ENCODE measurements at places on chromosomes 6 and 20. TPM values are rescaled to one million over a fixed set of nuclear protein-coding genes. Genes with fewer than 3 reads are reported as not detected.

Gene APOM
- 3.9 TPM for total RNA-seq

Gene SLC12A5
- total RNA-seq: not detected

GRCh38 chr6:48110436-48111142, 408 bp downstream of the PTCHD4 start:
- peak; percentile 45 for DNase-seq

DNA sequence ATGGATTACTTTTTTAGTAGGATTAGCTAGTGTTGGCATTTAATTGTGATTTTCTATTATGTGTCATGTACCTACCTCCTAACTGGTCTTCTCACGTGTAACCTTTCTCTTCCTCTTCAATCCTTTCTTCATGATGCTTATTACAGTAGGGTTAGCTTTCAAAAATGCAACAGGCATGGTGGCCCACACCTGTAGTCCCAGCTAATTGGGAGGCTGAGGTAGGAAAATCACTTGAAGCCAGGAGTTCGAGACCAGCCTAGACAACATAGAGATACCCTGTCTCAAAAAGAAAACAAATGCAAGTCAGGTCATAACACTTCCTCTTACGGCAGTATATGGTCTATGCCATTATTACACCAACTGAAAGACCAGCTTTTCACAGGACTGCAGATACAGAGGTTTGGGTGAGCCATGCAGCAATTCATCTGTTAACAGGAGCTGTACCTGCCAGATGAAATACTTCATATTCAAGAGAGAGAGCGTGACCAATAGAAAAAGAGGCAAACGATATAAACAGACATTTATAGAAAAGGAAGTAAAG, 195.0 kb downstream of the TMEM242 start:
- DNase-seq: no peak

- DNase-seq: peak; percentile 75
Observed at GRCh38 chr6:137283940-137284810, 65.0 kb upstream of the IFNGR1 start.

- peak; percentile 18 for DNase-seq
Observed at GRCh38 chr6:97947841-97948240, 664.8 kb upstream of the MMS22L start.

DNA sequence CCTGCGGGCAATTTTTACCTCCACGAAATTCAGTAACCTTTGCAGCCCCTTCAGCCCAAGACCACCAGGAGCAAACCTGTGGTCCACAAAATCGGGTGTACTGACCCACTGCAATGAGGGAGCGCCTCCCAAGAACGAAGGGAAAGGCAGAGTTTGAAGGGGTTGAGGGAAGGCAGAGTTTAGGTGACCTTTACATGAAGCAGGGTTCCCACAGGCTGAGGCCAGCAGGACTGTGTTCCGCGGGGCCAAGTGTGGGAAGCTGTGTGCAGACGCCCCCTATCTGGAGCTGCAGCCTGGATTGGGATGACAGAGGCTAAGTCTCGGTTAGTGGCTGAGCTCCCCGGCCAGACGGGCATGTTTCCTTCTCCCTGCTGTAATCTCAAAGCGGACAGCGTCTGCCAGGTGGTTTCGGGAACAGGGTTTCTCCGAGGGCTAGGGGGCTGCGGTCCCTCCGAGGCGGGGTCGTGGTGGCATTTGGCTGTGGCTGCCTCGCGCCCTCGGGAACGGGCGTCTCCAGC, 826 bp upstream of the PYGB start:
- peak; percentile 67 for DNase-seq

GRCh38 chr6:14000901-14001300, 76.1 kb downstream of the RNF182 start:
- DNase-seq: peak; percentile 24

DNA sequence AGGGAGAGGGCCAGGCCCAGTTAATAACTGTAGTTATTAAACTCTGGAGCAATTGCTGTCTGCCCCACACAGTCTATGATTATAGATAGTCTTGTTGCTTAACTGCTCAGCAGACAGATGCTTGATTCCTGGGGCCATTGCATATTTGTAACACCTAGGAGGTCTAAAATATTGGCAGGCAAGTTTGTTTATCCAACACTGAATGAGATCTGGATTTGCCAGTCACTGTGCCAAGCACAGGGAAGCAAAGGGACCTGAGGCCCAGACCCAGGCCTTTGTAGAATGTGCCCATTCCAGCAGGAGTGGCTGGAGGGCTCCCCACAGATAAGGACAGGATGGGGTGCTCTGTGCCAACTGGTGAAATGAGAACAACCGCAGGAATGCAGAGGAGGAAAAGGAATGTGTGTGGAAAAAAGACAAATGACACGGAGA, 17.6 kb upstream of the ENTPD6 start:
- DNase-seq: peak; percentile 78

DNA sequence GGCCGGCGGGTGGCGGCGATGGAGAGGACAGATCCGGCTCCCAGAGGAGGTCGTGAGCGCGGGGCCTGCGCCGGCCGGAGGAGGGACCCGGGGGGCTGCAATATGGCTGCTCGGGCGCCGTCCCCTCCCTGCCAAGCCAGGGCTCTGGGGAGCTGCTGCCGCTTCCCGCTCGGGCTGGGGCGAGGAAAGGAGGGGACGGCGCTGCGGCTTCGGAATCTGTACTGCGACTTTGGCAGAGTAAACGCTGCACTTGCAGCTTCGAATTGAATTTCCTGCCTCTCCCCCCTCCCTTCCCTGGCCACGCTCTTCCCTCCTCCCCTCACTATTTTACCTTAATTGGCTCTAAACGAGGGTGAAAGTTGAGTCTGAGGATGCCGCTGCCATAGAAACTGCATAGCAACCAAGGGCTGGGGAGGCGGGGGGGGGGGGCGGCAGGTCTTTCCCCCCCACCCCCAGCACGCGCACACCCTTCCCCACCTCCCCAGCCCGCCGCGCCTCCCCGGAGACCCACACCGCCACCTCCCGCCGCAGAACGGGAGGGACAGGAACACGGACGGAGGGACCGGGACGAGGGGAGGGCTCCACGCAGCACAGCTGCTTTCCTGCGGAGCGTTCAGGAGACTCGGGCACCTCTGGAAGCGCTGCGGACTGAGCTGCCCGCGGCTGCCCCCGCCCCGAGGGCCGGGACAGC, 93.9 kb downstream of the RNASET2 start:
- no peak for DNase-seq

DNA sequence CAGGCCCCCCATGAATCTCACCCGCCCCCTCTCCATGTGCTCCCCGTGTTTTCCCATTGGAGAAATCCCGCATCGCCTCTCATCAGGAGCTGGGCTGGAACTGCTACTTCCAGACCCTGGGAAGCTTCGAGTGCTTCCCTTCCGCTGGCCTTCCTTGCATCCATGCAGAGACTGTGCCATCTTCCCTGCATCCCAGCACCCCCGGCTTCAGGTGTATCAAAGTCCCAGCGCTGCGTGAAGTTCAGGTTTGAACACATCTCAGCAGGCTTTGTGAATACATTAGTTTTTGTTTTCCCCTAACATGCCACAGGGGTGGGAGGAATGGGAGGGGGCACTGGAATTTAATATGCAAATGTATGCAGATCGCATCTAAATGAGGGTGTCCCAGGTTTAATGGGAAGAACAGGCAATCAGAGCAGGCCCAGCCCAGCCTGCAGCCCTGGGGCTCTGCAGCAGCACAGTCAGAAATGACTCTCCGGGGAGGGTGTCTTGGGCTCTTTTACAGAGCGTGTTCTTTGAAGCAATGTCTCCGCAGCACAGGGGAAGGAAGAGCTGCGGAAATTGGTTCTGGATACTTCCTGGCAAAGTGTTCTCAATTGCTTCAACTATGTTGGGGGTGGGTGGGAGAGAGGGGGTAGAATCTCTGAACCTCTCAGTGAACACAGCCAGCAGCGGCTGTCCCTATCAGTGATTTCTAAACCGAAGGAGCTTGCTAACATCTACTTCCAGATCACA, 8.3 kb upstream of the MMP9 start:
- DNase-seq: no peak
